A375 (cell line): ENCODE measurements at places on chromosomes 12 and 14. TPM values are rescaled to one million over a fixed set of nuclear protein-coding genes. Genes with fewer than 3 reads are reported as not detected.

The SMIM41 gene
- total RNA-seq: 0.58 and 0.72 TPM in 2 replicates

The HOXC11 gene
- 3.2 and 4.2 TPM in 2 replicates for total RNA-seq

The TMPRSS12 gene
- not detected in 2 replicates for total RNA-seq

The TMEM233 gene
- 0.37 and 0.49 TPM in 2 replicates for total RNA-seq

The SLC25A47 gene
- total RNA-seq: not detected in 2 replicates

The EID3 gene
- total RNA-seq: 5.9 and 11.1 TPM in 2 replicates

The GALNT9 gene
- total RNA-seq: not detected in 2 replicates

The SLC39A5 gene
- not detected in 2 replicates for total RNA-seq
